NCI-H2227 treated with DMSO at 0.1 percent for 48 hours (cell line): ENCODE measurements at places on chromosomes 3 and 15.

DNA sequence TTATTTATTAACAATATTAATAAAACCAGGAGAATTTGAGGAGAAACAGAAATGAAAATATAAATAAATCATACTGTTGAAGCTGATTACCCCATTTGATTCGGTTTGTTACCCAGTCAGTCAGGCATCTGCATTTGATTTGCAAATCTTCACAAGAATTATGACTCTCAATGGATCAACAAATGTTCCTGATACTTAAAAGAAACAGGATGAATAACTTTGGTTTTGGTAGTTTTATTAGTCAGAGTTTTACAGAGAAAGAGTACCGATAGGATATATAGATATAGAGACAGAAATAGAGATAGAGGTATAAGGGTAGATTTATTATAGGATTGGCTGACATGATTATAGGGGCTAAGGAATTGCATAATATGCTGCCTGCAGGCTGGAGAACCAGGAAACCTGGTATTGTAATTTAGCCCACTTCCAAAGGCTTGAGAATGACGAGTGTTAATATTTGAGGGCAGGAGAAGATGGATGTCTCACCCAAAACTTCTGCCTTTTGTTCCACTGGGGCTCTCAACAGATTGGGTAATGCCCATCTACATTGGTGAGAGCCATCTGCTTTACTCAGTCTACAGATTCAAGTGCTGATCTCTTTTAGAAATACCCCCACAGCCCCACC is 241.6 kb upstream of the COL8A1 start:
- DNase-seq = no peak

DNA sequence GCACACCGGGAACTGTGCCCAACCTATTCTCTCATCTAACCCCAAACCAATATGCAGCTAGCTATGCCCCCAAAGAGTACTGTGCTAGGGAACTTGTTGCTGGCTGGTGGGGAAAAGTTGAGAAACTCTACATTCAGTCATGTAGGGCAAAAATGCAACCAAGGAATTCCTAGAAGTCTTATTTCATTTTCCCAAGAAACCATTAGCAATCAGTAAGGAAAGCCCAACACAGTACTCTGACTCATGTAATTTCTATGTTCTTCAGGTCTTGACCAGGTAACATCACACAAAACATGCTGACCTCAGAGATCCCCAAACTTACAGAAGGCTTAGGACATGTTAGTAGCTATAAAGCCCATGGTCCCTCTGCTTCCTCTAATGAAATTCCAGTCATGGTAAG is 52.1 kb downstream of the TASOR start:
- DNase-seq = no peak

- no peak for DNase-seq
These were observed 50.5 kb upstream of the SEC22A start for GRCh38 chr3:123151251-123151705.

DNA sequence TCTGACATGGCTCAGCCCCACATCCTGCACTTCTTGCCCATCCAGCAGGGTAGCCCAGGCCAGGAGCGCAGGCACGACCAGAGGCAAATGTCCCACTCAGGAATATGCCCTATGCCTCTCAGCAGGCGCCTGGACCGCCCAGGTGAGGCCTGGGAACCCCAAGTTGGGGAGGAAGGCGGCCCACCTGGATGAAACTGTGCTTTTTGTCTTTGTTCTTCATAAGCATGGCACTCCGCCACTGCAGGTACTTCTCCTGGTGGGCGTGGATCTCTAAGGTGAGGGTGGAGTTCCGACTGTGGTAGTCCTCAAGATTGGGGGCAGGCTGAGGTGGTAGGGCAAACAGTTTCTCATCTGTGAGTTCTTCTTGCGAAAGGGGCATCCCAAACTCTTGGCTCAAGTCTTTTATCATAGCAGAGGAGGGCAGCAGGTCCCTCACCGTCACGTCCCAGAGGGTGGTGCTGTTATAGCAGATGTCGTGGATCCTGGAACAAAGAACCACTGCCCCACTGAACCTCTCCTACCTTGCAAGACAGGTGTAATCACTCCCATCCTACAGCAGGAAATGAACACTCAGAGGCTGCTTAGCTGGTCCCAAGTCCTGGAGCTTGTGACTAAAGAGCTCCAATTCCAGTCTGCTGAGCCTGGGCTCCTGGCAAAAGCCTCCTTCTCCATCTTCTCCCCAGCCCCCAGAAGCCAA is 53.2 kb downstream of the ACAD9 start:
- no peak for DNase-seq

- no peak for DNase-seq
These were observed 900.3 kb upstream of the ROBO1 start for GRCh38 chr3:80668100-80668499.

DNA sequence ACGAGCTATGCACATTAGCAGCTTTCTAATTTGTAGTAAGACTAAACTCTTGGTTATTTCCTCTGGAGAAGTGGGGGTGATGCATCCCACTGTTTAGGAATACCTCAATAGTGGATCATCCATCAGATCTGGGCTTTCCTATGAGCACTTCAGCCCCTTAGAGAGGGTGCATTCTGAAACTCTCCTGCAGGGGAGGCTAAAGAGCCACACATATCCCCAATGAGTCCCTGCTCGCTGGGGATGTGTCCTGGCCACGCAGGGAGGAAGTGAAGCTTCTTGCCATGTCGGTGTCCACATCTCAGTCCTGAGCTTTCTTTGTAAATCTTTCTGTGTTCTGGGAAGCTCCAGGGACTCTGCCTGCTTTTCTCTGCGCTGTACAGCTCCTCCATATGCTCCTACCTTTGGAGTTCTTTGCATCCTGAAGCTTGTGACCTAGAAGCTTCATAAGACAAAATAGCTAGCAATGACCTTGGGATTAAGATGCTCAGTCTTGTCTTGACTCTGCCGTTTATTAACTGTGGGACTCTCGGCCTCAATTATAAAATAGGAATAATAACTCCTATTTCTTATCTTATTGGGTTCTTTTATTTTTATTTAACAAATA is 28.3 kb upstream of the MASP1 start:
- no peak for DNase-seq

GRCh38 chr3:32872487-32873382 is 54.9 kb downstream of the TRIM71 start:
- no peak for DNase-seq

DNA sequence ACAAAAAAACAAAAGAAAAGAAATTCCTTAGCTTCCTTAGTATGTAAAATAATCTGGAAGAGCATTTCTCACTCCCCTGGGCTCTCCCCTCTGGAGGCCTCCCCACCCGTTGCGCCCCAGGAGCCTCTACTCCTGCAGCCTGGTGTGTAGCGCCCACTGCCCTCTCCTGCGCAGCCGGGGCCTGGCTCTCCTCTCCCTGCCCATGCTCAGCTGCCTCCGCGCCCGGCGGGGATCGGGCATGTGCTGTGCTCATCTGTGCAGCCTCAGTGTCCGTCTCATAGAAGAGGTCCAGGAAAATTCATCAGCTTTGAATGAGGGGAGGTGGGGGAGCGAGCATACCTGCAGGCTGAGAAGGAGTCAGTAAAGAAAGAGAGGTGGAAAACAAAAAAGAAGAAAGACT is 203.9 kb downstream of the ATP10A start:
- no peak for DNase-seq

DNA sequence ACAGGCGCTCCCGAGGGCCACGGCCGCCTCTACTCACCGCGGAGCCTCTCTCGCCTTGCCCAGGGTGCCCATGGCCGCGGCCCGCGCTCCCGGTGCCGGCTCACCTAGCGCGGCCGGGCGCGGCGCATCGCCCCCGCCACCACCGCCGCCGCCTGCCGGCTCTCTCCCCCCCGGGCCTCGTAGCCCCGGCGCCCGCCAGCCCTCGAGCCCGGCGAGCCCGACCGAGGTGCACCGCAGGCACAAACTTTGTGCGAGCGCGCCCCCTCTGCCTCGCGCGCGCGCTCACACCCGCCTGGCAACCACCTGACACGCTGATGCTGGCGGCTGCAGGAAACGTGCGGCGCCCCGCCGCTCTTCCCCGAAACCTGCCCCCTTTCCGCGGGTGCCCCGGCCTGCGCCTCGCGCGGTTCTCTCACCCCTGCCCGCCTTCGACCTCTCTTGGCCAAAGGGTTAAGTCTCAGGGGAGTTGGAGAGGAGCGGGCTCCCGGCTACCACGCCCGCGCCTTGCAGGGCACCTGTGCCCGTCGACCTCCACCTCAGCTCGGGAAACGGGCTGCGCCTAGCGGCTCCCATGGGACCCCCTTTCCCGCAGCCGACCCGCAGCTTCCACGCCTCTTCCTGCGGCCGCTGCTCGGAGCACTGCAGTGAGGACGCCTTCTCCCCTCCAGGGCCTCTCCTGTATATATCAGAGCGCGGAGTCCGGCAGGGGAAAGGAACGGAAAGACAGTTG is at the start of gene RASGRP1:
Gene RASGRP1 (minus strand): TSS at position 258 of the 730 bp plus-strand sequence. CDS start 186 bp downstream, at position 72.
- DNase-seq = peak; percentile 13

- DNase-seq = no peak
These were observed 17.1 kb downstream of the UMPS start for GRCh38 chr3:124747111-124747981.

- DNase-seq = peak; percentile 30
These were observed 135.1 kb upstream of the RASGRP1 start for GRCh38 chr15:38699633-38700230.

DNA sequence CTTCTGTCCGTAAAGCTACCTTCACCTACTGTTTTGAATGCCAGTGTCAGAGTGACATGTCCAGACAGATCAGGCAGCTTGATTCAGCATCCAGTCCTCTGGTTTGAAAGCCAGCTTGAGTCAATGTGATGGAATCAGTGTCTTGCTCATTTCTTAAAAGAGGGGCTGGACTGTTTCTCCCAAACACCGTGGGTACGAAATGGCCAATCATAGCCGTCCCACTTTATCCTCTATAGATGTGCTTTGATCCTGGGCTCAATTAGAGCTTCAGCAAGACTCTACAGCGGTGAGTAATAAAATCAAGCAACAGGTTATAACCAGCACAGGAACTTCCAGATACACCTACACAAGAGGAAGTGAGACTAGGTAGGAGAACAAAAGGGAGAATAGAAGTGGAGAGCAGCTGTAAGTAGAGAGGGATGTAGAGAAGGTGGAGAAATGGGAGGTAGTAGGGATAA is 17.0 kb upstream of the OR5K1 start:
- DNase-seq = no peak

DNA sequence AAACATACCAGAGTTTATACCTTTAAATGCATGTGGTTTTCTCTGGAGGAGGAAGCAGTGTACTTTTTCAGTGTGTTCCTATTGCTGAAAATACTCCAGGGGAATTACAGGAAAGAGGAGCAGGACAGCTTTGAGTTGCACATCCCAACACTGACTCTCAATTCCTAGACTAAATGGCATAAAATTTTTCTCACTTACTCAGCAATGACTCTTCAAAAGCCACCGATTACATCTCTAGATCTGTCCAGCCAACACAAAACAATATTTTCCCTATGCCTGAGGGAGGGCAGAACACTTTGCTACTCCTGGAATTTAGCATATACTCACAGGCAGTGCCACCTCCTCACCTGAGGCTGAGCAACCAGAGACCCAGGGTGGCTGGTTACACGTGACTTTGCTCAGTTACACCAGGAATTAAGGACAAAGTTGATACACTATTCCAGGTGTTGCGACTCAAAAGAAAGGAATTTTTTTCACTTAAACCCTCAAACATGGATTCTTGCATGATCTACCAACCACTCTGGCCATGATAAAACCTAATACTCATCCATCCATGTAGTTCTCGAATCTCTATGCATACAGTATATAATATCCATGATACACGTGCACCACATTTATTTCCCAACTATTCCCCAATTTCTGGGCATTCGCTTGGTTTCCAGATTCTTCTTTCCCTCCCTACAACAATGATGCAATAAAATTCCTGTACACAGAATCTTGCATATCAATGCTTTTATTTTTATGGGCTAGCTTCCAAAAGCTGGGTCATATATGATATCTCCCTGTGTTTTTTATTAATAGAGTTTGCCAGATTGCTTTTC is 194.6 kb downstream of the THRB start:
- no peak for DNase-seq

- DNase-seq = no peak
These were observed 4.3 kb upstream of the CCR4 start for GRCh38 chr3:32946973-32947788.

- no peak for DNase-seq
These were observed 153.6 kb upstream of the ZNF717 start for GRCh38 chr3:75938921-75939320.
